CD4-positive, alpha-beta T cell treated with Interleukin-2 at 100 ng/mL for 4 hours (primary cell): ENCODE measurements at places on chromosomes 3 and 15.

- no peak for DNase-seq
Observed at GRCh38 chr15:43955140-43955539, 128.3 kb downstream of the WDR76 start.

GRCh38 chr3:127159543-127159942 lies 33.4 kb upstream of the PRR23E start:
- no peak for DNase-seq

- no peak for DNase-seq
Observed at GRCh38 chr3:62950210-62950609, 75.0 kb upstream of the CADPS start.

DNA sequence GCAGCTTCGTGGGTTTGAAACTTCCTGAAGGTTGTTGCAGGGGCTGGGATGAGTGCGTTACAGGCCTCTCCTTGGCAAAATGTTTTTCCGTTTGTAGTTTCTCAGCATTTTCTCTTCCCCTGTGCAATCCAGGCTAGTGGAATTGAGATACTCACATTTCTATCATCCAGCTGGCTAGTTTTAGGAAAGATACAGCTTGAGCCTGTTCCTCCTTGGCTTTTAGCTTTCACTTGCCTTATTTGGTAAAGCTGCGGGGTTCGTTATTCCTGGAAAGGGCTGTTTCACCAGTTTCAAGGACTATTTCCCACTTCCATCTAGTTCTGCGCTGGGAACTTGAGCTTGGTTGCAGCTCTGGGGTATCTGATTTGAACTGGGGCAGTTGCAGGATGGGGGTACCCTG lies 90.3 kb downstream of the ITPR1 start:
- no peak for DNase-seq
